ENCODE measurements at places on chromosomes 7 and 10. TPM values are rescaled to one million over a fixed set of nuclear protein-coding genes. Genes with fewer than 3 reads are reported as not detected.

VAX1 gene
- 0.81 TPM for total RNA-seq

SLC13A1 gene
- total RNA-seq: not detected

TMEM184A gene
- 0.74 TPM for total RNA-seq

NKX1-2 gene
- total RNA-seq: 57.8 TPM

ASZ1 gene
- not detected for total RNA-seq

ABCB8 gene
- total RNA-seq: 26.7 TPM

STEAP1B gene
- 22.7 TPM for total RNA-seq

WASHC2C gene
- total RNA-seq: 23.2 TPM

PURB gene
- total RNA-seq: 7.7 TPM

ABCB1 gene
- not detected for total RNA-seq

COL17A1 gene
- 0.59 TPM for total RNA-seq

MYL10 gene
- not detected for total RNA-seq

TSPAN12 gene
- 19.5 TPM for total RNA-seq

CDH23 gene
- 4.7 TPM for total RNA-seq

INSIG1 gene
- 91.7 TPM for total RNA-seq

NAPEPLD gene
- total RNA-seq: 1.6 TPM

CLDN15 gene
- 4.2 TPM for total RNA-seq

PRF1 gene
- total RNA-seq: not detected

FANK1 gene
- 4.1 TPM for total RNA-seq

TUBAL3 gene
- 0.11 TPM for total RNA-seq

CDHR1 gene
- 0.90 TPM for total RNA-seq

All from H7 (cell line).